ENCODE measurements at places on chromosomes 7 and 10.

DNA sequence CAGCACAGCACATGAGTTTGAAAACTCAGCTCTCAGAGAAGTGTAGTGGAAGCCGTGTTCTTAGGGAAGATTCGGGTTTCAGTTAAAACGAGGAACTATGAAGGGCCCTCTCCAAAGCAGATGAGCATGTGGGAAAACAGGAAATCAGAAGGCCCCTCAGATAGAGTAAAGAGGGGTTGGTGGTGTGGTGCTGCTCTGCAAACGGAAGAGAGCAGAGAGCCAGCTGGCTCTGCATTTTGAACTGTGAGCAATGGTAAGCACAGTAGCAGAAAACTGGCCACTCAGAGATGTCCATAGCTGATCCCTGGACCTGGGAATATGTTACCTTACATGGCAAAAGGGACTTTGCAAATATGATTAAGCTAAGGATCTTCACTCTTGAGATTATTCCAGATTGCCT, 27.9 kb upstream of the CUL1 start:
- no peak for DNase-seq

DNA sequence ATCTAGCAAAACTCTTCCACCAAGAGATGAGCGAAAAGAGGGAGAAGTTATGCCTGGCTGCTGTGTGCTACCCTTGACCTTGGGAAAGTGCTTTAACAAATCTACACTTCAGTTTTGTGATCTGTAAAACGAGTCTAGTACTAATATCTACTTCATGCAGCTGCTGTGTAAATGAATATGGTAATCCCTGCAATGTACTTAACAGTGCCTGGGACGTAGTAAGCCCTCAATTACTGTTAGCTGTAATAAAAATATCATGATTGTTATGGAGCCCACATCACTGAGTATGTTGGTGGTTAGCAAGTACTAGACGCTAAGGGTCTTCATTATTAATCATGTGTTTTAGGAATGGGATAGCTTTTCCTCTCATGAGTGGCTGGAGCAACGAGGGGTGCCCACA, 80.5 kb downstream of the LYZL1 start:
- no peak for DNase-seq

DNA sequence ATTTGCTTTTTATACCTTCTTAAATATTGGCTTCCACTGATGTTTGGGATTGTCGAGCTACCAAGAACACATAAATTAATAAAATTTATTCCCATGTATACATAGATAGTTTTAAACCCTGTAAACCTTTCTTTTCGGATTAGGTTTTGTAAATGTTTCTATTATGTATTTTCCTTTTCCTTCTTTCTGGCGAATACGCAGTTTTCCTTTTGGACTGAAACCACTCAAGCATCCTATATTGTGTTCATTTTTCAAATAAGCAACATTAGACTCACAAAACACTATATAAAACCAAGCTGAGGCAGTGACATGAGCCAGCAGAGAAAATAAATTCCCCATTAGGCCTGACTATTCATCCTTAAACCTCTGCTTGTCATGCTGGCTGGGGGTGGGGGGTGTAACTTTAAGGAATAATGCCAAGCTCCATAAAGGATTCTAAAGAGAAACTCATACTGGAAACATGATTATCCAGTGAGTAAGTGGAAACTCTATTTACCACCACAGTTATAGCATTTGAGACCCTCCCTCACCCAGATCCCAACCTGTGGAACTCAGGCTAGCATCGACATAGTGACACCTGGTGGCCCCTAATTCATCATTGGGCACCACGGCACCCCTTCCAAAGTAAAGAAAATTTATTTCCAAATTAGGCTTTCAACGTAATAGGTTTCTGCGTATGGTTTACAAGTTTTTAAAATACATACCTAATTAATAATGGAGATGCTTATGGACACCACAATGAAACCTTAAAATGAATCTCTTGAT, 86.5 kb upstream of the CELF2 start:
- no peak for DNase-seq

- no peak for DNase-seq
These were observed at the start of gene NPTX2 for GRCh38 chr7:98617051-98617959. Gene NPTX2, plus strand, starts transcription at chr7:98617285. Its CDS starts 177 bp downstream, at chr7:98617462.

- no peak for DNase-seq
These were observed 6.4 kb downstream of the CLDN12 start for GRCh38 chr7:90409667-90410066.

DNA sequence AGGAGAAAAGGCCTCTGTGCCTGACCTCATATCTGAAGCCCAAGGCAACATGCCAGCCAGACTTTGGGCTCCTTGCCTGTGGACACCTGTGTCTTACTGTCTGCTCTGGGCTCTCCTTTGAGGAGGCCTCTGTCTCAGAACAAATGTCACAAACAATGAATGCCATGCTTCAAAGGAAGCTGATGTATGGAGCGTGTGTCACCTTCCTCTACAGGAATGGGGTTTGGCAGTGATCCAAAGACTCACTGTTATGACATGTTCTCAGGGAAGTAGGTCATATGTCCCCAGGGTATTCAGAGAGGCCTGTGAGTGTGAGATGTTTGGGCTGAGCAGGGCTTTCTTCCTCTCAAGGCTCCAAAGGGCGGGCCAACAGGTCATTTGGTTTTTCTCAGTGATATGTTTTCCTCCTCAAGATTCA, 38.4 kb downstream of the PTPRE start:
- DNase-seq, result no peak

GRCh38 chr10:70106958-70107791, 25.4 kb downstream of the AIFM2 start:
- no peak for DNase-seq

DNA sequence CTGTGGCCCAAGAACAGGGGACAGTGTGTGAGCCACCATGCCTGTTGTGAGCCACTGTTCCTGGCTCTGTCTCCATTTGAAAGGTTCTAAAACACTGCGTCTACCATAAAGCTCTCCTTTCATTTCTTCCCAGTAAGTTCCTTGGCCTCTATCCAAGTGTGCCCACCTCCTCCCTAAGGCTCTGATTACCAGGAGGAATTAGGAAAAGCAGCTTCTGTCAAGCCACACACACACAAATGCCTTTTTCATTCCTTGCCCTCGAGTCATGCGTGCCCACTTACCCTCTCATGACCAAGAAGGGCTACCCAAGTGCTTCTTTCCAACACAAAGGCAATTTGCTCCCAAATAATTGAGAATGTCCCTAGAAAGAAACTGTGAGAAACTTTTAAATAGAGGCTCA, 70.8 kb upstream of the PARD3 start:
- no peak for DNase-seq

GRCh38 chr7:77788327-77788902, 9.8 kb downstream of the TMEM60 start:
- DNase-seq, result no peak

GRCh38 chr7:29091715-29092114, 54.6 kb downstream of the CPVL start:
- DNase-seq, result no peak

DNA sequence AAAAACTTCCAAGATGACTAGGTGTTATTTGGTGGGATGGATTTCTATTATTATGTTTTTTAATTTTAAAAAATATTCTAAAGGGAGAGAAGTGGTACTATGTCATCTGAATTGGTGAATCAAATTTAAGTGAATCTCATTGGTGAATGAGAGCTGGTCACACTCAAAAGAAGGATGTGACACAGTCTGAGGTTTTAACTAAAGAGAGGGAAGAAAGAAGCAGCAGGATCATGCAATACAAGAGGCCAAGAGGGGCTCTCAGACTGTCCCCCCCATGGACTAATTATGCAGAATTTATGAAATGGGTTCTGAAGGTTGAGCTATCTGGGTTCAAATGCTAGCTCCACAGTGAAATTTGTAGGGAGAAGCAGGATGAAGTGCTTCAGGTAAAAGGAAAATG, 16.2 kb downstream of the MACC1 start:
- no peak for DNase-seq

DNA sequence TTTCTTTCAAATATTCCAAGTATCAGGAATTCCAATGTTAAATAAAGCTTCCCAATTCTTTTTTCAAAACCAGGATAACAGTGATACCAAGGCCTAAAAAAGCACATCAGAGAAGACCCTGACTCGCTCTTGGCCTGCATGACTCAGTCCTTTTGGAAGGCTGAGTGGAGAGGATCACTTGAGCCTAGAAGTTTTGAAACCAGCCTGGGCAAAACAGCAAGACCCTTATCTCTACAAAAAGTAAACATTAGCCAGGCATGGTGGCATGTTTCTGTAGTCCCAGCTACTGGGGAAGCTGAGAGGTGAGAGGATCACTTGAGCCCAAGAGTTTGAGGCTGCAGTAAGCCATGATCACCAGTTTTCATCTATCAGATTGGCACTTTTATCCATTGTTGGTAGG, 18.7 kb downstream of the NFE2L3 start:
- DNase-seq, result no peak

DNA sequence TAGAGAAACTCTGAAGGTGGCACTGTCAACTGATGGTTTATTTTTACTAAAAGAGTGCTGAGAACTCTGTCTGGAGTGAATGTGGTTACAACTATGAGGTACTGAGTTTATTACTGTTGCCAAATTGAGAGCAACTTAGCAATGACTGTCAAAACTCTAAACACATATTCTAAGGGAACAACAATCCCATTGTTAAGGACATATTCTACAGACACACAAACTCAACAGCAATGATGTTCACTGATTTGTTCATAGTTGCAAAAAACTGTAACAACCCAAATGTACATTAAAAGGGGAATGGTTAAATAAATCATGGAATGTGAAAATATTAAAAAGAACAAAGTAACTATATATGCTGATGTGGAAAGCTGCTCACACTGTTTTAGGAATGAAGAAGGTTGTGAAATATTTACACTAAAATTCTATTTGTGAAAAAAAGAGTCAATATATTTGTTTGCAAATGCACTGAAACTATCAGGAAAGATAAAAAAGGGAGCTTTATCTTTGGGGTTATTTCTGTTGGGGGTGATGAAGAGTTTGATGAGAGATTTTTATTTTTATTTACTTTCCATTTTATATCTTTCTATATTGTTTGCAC, 12.9 kb downstream of the PON2 start:
- no peak for DNase-seq

DNA sequence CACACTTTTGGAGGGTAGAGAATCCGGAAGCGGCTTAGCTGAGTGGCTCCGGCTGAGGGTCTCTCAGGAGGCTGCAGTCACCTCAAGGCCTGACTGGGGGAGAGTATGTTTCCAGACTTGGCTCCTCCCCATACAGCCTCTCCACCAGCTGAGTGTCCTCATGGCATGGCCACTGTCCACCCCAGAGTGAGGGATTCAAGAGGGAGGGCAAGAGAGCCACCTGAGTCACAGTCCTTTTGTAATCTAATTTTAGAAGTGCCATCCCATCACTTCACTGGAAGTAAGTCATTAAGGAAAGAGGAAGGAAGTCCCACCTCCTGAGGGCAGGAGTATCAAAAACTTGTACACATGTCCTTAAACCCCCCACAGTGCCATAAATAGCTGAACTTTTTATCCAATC, 134.0 kb downstream of the GLI3 start:
- DNase-seq, result no peak

DNA sequence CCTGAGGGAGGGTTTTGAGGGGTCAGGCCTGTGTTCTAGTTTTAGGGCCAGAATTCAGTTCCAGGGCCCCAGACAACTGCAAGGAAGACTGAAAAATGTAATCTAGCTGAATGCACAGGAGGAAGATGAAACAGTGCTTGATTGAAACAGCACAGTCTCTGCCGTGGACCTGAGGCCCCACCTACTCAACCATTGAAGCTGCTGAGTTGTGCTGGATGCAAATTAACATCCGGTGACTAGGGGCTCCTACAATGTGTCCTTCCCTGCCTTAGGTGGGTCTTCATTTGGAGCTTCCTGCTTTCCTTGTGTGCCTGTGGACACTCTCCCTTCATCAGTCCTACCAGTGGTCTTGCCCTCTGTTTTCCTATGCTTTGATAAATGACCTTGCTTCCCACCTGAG, 5.7 kb downstream of the GLRX3 start:
- no peak for DNase-seq

GRCh38 chr10:2284071-2284470, 546.7 kb upstream of the ADARB2 start:
- DNase-seq, result no peak

- DNase-seq, result no peak
These were observed 13.6 kb downstream of the PDLIM1 start for GRCh38 chr10:95277201-95277570.

- no peak for DNase-seq
These were observed 19.5 kb downstream of the PRKAG2 start for GRCh38 chr7:151857412-151857811.

DNA sequence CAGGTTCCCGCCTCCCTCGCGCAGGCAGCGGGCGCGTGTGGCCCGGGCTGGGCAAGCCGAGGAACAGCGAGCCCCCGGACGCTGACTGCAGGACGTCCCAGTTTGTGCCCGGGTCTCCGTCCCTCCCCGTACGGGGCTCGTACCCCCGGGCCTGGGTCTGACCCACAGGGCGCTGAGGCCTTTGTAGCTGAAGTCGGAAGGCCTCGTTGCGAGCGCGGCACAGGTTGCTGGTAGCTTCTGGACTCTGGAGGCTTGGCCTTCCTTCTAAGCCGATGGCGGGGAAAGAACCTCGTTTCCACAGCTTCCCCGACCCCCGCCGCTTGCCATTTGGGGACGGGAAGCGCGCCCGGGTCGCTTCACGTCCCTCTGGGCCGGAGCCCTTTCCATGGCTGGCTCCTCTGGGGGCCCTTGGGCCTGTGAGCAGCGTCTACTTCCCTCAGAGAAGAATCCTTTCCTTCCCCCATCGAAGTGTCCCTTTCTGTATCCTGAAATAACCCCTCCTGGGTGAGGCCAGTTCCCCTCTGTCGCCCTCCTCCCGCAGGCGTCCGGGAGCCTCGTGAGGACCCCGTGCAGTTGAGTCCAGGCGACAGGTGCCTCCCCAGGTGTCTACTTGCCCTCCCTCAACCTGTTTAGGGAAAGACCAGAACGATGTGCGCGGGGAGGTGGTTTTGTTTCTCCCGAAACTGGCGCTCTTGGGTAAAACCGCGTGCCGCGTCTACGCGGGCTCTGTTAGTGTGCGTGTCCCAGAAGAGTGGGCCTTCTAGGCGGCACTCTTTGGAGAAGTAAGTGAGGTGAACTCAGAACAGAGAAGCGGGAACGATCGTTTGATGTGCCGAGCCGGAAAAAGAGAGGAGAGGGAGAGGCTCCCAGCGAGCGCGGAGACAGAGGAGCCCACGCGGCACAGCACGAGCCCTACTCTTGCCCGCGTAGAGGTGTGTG, 9.3 kb downstream of the EVX1 start:
- DNase-seq, result no peak

- no peak for DNase-seq
These were observed 45.0 kb upstream of the GPR37 start for GRCh38 chr7:124810605-124811004.

GRCh38 chr10:60508831-60509230, 119.2 kb upstream of the ANK3 start:
- DNase-seq, result no peak

DNA sequence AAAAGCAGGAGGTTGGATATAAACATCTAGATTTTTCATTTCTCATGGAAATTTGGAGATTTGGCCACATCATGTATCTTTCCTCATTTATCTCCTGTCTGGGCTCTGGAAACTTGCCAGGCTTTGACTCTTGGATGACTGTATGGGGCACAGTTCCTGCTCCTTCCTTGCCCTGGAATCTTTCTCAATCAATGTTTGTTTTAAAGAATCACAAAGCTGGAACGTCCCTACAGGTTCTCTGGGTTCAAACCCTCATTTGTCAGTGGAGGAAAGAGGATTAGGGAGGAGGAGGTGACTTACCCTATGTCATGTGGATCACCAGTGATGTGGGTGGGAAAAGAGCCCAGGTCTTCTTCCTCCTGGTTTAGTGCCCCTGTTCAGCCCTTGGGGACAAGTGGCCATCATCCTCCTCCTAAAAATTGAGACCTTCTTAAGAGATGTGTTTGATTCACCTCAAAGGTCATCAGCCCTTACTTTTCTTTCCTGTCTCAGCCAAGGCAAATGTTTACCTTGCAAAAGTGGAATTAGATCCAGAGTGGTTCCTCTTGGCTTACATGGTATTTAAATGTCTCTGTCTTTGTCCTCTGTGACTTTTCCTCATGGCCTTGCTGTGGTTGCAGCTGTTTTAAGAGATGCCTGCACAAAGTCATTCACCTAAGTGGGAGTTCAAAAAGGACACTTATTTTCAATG, 38.8 kb upstream of the PDZD8 start:
- DNase-seq, result no peak
